Endothelial cell of umbilical vein (primary cell): ENCODE measurements at places on chromosomes 7 and 10. TPM values are rescaled to one million over a fixed set of nuclear protein-coding genes. Genes with fewer than 3 reads are reported as not detected.

DNA sequence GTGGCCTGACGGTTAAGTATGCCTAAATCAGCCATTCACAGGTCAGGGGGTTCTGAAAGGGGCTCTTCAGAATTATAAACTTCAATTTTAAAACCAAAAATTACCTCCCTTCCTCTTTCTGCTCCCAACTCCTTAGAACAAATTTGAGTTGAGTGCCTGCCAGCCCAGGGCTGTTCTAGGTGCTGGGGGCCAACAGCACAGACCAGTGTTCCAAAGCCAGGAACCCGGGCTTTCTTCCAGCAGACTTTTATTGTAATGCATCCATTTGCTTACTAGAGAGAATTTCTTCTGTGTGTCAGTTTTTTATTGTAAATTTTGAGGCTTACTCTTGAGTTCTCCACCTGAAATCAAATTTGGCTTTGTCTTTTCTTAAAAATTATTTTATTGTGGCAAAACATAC, 238.5 kb downstream of the CACNB2 start:
- DNase-seq: no peak
- no peaks in the 10 kb centered on the region for H3K27me3 ChIP-seq
- no peaks in the 10 kb centered on the region for H3K36me3 ChIP-seq
- H3K4me3 ChIP-seq: no peak overlapping the region

Gene CEP55
- polyA plus RNA-seq: 13.8 and 17.4 TPM in 2 replicates

DNA sequence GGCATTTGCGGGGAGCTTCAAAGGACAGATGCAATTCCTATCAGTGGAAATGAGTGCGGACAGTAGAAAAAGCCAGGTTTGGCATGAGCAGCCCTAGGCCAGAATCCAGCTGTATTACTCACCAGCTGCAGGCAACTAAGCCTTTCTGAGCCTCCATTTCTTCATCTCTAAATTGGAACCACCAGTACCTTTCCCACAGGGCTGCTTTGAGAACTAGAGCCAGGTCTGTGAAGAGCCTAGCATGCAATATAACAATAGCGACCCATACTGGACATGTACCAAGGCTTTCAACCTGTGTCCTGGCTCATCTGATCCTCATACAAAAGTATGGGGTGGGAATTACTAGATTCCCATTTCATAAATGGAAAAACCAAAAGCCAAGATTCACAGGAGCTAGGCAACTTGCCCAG, 101.0 kb downstream of the GSAP start:
- H3K4me3 ChIP-seq: no peak overlapping the region
- H3K27me3 ChIP-seq: no peaks in the 10 kb centered on the region
- DNase-seq: no peak
- H3K36me3 ChIP-seq: no peaks in the 10 kb centered on the region

GRCh38 chr10:87646192-87646909, 13.3 kb upstream of the PAPSS2 start:
- no peak overlapping the region for H3K27ac ChIP-seq
- no peaks in the 10 kb centered on the region for H3K27me3 ChIP-seq
- no peak for DNase-seq
- H3K4me1 ChIP-seq: no peaks in the 10 kb centered on the region

DNA sequence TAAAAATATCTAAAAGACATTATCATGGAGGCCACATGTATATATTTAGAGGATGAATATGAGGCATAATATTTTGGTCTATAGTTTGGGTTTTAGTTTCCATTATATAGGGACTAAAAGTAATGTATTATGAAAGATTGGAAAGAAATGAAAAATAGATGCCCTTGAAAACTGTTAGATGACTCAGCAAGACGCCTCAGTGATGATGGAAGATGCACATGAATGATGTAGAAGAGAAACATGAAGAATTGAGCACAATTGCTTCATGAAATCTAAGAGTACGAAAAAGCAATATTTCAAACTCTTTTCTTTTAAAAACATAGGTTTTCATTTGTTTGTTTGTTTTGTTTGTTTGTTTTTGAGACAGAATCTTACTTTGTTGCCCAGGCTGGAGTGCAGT, 89.8 kb downstream of the ARL4A start:
- no peak overlapping the region for H3K27ac ChIP-seq
- no peaks in the 10 kb centered on the region for H3K27me3 ChIP-seq
- H3K4me3 ChIP-seq: no peak overlapping the region
- DNase-seq: no peak
- peaks cover 6% of the 10 kb centered on the region for H3K4me1 ChIP-seq

DNA sequence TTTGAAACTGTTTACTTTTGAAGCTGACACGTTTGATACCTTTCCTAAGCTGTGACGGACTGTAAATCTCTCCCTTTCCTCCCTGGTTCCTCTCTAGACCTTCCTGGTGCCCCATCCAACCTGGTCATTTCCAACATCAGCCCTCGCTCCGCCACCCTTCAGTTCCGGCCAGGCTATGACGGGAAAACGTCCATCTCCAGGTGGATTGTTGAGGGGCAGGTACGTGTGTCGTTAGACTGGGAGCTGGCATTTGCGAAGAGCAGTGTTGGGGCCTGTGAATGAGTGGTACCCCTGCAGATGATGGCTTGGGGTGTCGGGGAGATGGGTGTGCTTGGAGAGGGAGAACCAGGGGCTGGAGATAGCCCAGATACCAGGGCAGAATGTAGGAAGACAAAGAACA, 602.7 kb upstream of the FOXK1 start:
- DNase-seq: no peak
- H3K36me3 ChIP-seq: no peaks in the 10 kb centered on the region
- H3K4me3 ChIP-seq: no peak overlapping the region
- H3K27me3 ChIP-seq: no peaks in the 10 kb centered on the region
- H3K4me1 ChIP-seq: no peaks in the 10 kb centered on the region

Gene ADAM22
- polyA plus RNA-seq: 0.19 and 0.33 TPM in 2 replicates

DNA sequence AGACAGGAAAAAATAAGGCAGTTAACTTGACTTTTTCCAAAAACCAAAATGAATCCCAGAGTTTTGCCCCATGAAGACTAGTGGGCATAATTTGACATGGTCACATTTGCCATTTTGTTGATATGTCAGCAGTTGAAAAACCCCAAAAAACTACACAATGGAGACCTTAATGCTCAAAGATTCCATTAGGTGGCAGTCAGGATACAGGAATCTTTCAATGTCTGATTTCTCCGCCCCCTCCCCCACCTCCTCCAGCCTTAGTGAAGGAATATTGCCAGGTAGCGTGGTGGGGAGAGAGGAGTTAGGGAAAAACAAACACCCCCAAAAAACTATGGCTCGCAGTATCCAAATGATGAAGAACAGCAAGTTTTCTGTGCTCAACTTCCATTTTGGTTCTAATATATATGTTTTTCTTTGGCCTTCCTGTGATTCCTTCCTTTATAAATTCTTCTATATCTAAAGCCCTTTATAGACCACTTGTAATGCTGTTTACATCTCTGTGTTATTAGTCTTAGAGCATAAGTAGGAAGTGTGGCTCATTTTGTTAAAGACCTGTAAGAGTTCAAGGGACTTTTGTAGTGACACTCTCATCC, 6.7 kb upstream of the SMNDC1 start:
- peak overlapping the region; percentile 72 for H3K27ac ChIP-seq
- H3K36me3 ChIP-seq: no peaks in the 10 kb centered on the region
- peaks cover 47% of the 10 kb centered on the region for H3K4me1 ChIP-seq
- peak overlapping the region; percentile 33 for H3K4me3 ChIP-seq

Gene H2BK1
- not detected in 2 replicates for polyA plus RNA-seq

GRCh38 chr10:23657677-23658076, 218.8 kb downstream of the OTUD1 start:
- no peaks in the 10 kb centered on the region for H3K36me3 ChIP-seq
- H3K27ac ChIP-seq: no peak overlapping the region
- no peak for DNase-seq
- H3K4me3 ChIP-seq: no peak overlapping the region

GRCh38 chr10:28980264-28980663, 302.9 kb downstream of the BAMBI start:
- H3K27me3 ChIP-seq: peaks cover 2% of the 10 kb centered on the region
- H3K4me1 ChIP-seq: peaks cover 7% of the 10 kb centered on the region
- DNase-seq: no peak
- H3K27ac ChIP-seq: no peak overlapping the region

GRCh38 chr7:105473163-105473562, 48.9 kb downstream of the PUS7 start:
- H3K4me1 ChIP-seq: peaks cover 1% of the 10 kb centered on the region
- no peaks in the 10 kb centered on the region for H3K27me3 ChIP-seq
- DNase-seq: no peak
- no peak overlapping the region for H3K4me3 ChIP-seq

- no peak for DNase-seq
- H3K27me3 ChIP-seq: peaks cover 23% of the 10 kb centered on the region
- H3K4me1 ChIP-seq: peaks cover 7% of the 10 kb centered on the region
- H3K36me3 ChIP-seq: no peaks in the 10 kb centered on the region
- no peak overlapping the region for H3K27ac ChIP-seq
- no peak overlapping the region for H3K4me3 ChIP-seq
Observed at GRCh38 chr10:101570428-101571270, 17.4 kb downstream of the POLL start.

- no peak for DNase-seq
- H3K4me3 ChIP-seq: no peak overlapping the region
- H3K27me3 ChIP-seq: no peaks in the 10 kb centered on the region
- no peaks in the 10 kb centered on the region for H3K36me3 ChIP-seq
Observed at GRCh38 chr10:113412161-113412560, 140.7 kb upstream of the HABP2 start.

Gene LRRC17
- 27.1 and 33.7 TPM in 2 replicates for polyA plus RNA-seq

DNA sequence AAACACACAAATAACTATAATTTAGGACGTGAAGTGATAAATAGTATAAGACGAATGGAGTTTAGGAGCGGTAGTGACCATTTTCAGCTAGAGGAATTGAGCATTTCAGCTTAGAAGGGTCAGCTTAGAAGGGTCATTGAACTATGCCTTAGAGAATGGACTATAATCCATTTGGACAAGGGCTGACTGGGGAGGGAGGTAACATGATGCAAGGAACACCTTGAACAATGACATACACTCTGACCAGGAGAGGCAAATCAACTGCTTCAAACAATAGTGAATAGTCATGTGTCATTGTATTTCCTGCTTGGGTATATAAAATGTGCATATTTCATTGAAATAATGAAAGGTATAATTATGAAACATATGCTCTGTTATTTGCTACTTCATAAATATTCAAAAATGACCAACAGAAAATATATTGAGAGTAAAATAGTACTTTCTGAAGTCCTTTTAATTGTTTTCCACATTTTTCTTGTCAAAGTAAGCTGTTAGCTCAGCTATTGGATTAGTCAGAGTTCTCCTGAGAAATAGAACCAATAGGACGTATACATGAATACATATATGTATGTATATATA, 40.5 kb upstream of the WASL start:
- no peaks in the 10 kb centered on the region for H3K4me1 ChIP-seq
- H3K27me3 ChIP-seq: no peaks in the 10 kb centered on the region
- H3K27ac ChIP-seq: no peak overlapping the region

Gene TMEM254
- 13.4 and 14.9 TPM in 2 replicates for polyA plus RNA-seq
